ENCODE measurements at places on chromosomes 2 and 18. TPM values are rescaled to one million over a fixed set of nuclear protein-coding genes. Genes with fewer than 3 reads are reported as not detected.

Gene CYS1
- total RNA-seq: not detected

Gene CYP27A1
- total RNA-seq: not detected

Gene NT5C1B
- total RNA-seq: not detected

DNA sequence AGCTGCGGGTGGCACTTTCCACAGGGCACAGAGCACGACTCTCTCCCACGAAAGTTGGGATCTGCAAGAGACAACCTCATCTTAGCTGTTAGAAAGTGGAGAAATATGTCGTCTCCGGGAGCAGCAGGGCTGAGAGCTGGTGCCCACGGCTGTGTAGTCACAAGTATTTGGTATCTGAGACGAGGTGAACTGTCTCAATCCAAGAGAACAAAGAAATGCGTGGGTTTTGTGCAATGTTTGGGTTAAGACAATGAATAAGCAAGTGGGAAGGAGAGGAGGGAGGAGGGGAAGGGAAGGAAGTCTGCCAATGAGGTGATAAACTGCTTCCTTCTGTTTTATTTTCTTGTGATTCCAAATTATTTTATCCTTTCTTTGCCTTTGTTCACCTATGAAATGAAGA is 18.0 kb downstream of the DYTN start:
- no peak for DNase-seq

DNA sequence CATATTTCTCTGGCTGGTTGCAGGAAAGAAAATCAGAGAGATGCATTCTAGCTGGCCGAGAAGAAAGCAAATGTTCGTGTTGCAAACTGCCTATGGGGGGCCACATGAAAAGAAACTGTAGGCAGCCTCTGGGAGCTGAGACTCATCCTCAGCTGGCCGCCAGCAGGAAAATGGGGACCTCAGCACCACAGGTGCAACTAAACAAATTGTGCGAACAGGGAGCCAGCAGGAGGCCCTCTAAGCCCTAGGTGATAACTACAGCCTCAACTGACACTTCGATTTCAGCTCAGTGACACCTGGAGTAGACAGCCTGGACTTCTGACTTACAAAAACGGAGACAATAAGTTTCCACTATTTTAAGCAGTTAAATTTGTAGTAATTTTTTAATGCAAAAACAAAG is 107.3 kb downstream of the DTNB start:
- DNase-seq: no peak

GRCh38 chr2:26542676-26543505 is 65.0 kb upstream of the OTOF start:
- no peak for DNase-seq

DNA sequence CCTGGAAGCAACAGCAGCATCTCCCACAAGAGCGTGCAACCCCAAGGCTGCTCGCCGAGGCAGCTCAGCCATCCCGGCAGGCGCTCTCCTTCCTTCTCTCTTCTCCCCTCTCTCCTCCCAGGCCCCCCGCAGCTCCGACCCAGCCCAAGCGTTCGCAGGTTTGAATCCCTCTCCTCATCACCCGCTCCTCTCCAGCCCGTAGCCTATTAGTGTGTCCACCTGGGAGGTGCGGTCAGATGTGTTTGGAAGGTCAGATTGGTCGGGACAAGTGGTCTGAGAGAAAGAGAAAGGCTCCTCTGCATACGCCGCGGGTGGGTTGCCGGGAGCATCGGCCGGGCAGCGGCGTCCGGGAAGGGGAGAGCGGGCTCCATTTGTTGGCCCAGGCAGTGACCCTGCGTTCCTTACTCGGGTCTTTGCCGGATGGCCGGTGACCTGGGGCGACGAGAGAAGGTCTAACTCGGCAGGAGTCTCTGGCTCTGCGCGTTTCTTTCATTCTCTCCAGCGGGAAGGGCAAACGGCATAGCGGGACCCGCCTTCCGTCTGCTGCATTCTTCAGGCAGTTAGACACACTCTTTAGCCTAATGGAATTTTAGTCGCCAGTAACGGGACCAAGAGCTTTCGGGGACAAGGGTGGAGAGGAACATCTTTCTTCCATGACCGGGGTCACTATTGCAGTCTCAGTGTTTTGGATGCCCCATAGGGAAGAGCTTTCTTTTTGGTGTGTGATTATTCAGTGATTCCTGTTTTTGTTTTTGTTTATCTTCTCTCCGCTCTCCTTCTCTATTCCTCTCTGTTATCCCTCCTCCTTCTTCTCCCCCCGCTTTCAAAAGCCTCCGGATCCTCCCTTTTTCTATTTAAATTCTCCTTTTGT is 1.1 kb upstream of the TMEFF2 start:
- DNase-seq: no peak

Gene BOLL
- total RNA-seq: not detected

Gene CCDC138
- total RNA-seq: 5.9 TPM

DNA sequence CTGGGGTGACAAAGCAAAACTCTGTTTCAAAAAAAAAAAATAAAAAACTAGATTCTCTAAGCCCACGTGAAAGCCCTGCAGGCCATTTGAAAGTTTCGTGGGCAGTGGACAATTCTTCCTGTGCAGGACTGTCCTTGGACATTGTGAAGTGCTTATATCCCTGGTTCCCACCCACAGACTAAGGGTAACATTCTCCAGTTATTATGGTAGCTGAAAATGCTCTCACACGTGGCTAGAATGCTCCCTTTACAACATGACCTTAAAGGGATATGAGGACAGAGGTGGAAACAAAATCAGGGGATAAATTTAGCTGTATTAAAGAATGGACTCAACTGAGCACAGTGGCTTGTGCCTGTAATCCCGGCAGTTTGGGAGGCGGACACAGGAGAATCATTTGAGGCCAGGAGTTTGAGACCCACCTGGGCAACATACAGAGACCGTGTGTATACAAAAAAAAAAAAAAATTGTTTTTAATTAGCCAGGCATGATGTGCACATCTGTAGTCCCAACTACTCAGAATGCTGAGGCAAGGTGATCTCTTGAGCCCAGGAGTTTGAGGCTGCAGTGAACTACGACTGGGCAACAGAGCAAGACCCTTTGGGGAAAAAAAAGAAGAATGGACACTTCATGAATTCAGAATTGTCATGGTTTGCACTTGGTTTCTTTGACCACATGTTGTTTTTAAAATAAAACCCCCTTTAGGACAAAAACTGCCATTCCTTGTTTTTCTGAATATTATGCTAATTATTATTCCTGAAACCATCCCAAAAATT is 167.9 kb downstream of the MGAT5 start:
- no peak for DNase-seq

DNA sequence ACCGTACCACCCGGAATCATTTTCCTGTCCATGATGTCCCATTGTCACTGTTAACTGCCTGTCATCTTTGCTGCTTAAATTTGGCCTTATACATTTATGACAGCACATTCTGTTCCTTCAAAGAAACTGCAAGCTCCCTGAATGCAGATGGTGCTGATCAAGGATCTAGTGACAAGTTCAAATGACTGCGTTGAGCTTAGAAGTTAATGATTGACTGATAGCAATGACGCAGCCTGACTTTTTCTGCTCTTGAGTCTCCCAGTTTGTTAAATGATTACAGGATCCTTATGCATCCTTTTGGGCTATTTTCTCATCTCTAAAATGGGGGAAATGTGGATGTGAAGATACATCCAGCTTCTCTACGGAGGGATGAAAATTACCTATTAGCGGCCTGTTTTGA is 159.0 kb downstream of the DCC start:
- no peak for DNase-seq

Gene ZNF804A
- not detected for total RNA-seq

DNA sequence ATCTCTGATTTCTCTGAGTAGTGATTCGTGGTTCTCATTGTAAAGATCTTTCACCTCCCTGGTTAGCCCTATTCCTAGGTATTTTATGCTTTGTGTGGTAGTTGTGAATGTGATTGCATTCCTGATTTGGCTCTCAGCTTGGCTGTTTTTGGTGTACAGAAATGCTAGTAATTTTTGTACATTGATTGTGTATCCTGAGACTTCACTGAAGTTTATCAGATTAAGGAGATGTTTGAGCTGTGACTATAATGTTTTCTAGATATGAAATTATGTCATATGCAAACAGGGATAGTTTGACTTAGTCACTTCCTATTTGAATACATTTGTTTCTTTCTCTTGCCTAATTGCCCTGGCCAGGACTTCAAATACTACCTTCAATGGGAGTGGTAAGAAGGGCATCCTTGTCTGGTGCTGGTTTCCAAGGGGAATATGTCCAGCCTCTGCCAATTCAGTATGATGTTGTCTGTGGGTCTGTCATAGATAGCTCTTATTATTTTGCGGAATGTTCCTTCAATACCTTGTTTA is 251.9 kb upstream of the ZNF804A start:
- DNase-seq: no peak

- no peak for DNase-seq
Observed at GRCh38 chr2:179605341-179605740, 256.1 kb downstream of the ZNF385B start.

DNA sequence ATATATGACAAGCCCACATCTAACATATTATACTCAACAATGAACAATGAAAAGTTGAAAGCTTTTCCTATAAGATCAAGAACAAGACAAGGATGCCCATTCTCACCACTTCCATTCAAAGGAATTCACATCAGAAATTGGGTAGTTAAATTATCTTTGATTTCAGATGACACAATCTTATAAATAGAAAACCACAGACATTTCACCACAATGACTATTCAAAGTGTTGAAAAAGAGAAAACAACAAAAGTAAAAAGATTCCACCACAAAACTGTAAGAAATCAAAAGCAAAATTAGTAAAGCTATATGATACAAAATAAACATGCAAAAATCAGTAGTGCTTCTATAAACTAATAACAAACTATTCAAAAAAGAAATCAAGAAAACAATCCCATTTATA is 279.7 kb upstream of the MYT1L start:
- no peak for DNase-seq

Gene CHRND
- not detected for total RNA-seq
